Calu3 (cell line): ENCODE measurements at places on chromosomes 12 and 14.

GRCh38 chr14:96466918-96467317 lies 35.3 kb upstream of the PAPOLA start:
- no peak for DNase-seq

GRCh38 chr12:123529686-123530085 lies 3.8 kb downstream of the RILPL1 start:
- no peak for DNase-seq

GRCh38 chr12:51087818-51088217 lies 4.4 kb upstream of the CSRNP2 start:
- DNase-seq = no peak

- DNase-seq = no peak
These were observed 92.1 kb downstream of the LRRC74A start for GRCh38 chr14:76918256-76918781.

GRCh38 chr12:104258476-104259067 lies 43.0 kb downstream of the TXNRD1 start:
- no peak for DNase-seq

DNA sequence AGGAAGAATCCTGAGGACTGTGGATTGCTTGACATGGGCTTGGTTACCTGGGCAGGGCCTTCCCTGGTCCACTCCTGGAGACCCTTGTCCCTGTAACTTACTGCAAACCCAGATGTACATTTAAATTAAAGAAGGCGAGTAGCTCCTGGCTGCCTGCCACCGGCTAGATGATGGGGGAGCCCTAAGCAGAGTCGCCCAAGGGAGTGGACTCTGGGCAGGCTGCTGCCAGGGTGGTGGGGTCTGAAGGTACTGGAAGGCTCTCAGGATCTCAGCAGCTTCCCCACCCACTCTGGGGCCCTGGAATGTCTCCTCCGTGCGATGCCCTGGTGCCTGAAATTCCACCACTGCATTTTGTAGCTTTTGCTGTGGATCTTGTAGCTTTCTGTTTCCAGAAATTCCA lies 74.7 kb downstream of the FBXL14 start:
- DNase-seq = no peak

- DNase-seq = no peak
These were observed 12.0 kb downstream of the CFAP73 start for GRCh38 chr12:113161415-113162016.

- no peak for DNase-seq
These were observed 308.2 kb upstream of the FBXO33 start for GRCh38 chr14:39740454-39740853.

GRCh38 chr12:20044351-20044750 lies 324.0 kb upstream of the PDE3A start:
- DNase-seq = no peak

- no peak for DNase-seq
These were observed 158.3 kb downstream of the ADGRD1 start for GRCh38 chr12:131112021-131112420.
